ENCODE measurements at places on chromosomes 11 and 22.

- no peaks in the 10 kb centered on the region for H3K36me3 ChIP-seq
- DNase-seq: no peak
- H3K27ac ChIP-seq: no peak overlapping the region
- no peaks in the 10 kb centered on the region for H3K27me3 ChIP-seq
Measured at GRCh38 chr11:36211761-36212430, 77.3 kb downstream of the COMMD9 start.

- peaks cover 17% of the 10 kb centered on the region for H3K4me1 ChIP-seq
- DNase-seq: no peak
- no peak overlapping the region for H3K4me3 ChIP-seq
- H3K27me3 ChIP-seq: no peaks in the 10 kb centered on the region
Measured at GRCh38 chr11:76622493-76623094, 48.0 kb downstream of the LRRC32 start.

GRCh38 chr11:47399860-47400767 lies 8.3 kb upstream of the SLC39A13 start:
- peaks cover 17% of the 10 kb centered on the region for H3K4me1 ChIP-seq
- H3K27ac ChIP-seq: peak overlapping the region; percentile 71
- H3K36me3 ChIP-seq: no peaks in the 10 kb centered on the region
- peak overlapping the region; percentile 76 for H3K4me3 ChIP-seq
- H3K27me3 ChIP-seq: no peaks in the 10 kb centered on the region

DNA sequence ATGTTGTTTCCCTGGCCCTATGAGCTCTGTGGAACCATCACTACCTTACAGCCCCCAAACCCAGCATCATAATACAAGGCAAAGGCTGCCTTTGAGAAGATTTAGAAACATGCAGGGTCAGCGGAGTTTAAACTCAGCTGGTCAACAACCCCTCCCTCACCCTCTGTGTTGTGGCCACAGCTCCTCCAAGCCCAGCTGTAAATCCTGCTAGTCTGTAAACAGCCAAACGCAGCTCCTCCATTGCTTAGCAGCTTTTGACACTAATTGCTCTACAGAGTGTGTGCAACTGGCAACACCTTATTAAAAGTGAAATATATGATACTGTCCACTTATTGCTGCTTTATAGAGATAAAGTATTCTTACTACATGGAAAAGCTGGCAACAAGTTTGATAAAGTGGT lies 29.1 kb downstream of the OPCML start:
- no peaks in the 10 kb centered on the region for H3K36me3 ChIP-seq
- no peak overlapping the region for H3K4me3 ChIP-seq
- no peaks in the 10 kb centered on the region for H3K27me3 ChIP-seq
- no peak overlapping the region for H3K27ac ChIP-seq
- no peaks in the 10 kb centered on the region for H3K4me1 ChIP-seq
- DNase-seq: no peak

Data from activated T-helper 2 cell treated with anti-CD3 and anti-CD28 coated beads, Interferon-gamma antibody, Interleukin-2, Interleukin-4, amounts not matched to agents 10 μg/mL and 5 μg/mL and 100 μg/mL, durations not matched to agents 14 hours and 24 hours and 36 hours (primary cell).